ENCODE measurements at places on chromosomes 1 and 21.
A peak's percentile ranks its signal among the peaks of the same experiment; 100 is the strongest.

DNA sequence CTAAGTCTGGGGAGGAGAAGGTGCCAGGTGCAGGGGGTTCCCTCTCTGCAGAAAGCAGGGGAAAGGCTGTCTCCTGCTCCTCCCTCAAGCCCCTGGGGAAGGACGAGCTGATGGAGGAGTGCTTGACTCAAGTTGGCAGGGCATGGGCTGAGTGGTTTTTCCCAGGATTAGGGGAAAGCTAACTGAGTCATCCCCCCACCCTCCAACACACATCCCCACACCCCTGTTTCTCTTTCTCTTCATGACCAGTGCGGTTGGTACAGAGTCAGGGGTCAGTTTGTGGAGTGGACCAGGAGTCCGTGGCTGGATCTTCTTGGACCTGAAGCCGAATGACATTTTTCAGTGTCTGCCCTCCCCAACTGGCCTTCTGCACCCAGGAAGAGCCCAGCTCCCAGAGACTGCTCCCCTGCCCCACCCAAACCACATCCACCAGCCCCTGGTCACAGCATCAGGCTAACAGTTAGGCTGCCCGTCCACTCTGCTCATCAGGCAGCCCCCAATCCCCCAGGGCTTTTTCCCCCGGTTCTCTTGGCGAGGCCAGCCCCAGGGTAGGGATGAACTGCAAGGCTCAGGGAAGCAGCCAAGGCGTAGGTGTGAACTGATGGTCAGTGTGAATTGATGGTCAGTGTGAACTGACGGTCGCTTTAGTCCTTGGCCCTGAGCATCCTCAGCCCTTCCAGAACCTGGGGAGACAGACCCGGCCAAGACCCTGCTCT is 81.0 kb downstream of the PAX7 start:
- DNase-seq, result no peak

- DNase-seq, result no peak
Measured at GRCh38 chr1:154441241-154441888, 36.2 kb downstream of the IL6R start.

GRCh38 chr1:163195728-163196448 is 6.8 kb downstream of the RGS5 start:
- no peak for DNase-seq

DNA sequence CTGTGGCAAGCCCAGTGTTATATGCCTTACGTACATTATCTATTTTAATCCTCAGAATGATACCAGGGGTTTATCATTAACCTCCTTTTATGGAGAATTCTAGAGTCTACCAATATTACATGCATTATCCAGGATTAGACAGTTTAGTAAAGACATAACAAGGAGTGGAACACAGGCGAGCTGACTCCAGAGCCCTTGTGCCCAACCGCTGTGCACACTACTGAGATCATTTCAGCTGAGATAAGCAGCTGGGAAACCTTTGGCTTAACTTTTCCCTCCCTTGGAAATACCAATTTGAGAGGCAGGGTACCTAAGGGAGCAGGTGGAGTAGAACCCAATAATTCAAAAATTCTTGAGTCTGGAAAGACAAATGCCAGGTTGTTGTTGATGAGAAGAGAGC is 59.8 kb upstream of the ATP1B1 start:
- no peak for DNase-seq

DNA sequence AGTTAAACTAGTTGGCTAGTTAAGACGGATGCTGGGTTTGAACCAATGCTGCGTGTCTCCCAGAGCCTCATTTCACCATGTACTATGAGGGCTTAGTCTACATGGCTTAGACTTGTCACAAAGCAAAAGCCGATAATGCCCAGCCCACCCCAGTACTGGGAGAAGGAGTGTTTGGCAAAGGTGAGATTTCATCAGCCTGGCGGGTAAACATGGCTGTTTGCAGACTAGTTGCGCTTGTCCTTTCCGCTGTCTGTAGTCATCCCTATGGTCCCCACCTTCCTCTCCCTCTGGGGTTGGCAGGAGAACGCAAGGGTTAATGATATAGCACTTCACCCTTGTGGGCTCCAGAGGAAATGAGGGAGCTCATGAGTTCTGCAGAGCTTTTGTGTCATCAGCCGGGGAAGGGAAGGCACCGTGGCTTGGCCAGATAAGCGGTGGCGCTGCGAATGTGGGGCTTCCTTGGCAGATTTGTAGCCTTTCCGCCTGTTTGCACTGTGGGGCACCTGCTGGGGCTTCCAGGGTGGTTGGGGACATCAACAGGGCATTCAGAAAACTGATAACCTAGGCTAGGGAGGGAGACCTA is 29.2 kb downstream of the SOX13 start:
- DNase-seq, result no peak

DNA sequence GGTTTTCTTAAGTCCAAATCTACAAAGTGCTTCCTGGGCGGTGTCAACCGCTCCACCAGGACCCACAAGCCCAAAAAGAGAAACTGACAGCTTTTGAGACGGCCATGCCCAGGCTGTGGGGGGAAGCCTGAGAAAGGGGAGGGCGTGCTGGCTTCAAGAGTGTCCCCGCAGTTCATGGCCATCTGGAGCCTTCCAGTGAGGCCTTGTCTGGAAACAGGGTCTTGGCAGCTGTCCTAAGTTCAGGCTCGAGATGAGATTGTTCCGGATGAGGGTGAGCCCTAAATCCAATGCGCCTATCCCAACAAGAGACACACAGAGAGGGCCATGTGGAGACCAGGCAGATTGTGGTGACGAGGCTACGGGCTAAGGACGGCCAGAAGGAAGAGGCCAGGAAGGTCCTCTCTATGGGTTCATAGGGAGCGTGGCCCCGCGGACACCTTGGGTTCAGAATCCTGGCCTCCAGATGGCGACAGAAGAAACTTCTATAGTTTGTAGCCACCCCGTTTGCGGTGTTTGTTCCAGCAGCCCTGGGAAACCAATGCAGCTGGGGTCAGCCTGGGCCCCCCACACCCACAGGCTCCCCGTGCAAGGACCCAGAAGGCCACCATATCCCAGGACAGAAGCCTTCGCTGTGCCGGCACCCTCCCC is 70.2 kb downstream of the ARHGEF16 start:
- no peak for DNase-seq

DNA sequence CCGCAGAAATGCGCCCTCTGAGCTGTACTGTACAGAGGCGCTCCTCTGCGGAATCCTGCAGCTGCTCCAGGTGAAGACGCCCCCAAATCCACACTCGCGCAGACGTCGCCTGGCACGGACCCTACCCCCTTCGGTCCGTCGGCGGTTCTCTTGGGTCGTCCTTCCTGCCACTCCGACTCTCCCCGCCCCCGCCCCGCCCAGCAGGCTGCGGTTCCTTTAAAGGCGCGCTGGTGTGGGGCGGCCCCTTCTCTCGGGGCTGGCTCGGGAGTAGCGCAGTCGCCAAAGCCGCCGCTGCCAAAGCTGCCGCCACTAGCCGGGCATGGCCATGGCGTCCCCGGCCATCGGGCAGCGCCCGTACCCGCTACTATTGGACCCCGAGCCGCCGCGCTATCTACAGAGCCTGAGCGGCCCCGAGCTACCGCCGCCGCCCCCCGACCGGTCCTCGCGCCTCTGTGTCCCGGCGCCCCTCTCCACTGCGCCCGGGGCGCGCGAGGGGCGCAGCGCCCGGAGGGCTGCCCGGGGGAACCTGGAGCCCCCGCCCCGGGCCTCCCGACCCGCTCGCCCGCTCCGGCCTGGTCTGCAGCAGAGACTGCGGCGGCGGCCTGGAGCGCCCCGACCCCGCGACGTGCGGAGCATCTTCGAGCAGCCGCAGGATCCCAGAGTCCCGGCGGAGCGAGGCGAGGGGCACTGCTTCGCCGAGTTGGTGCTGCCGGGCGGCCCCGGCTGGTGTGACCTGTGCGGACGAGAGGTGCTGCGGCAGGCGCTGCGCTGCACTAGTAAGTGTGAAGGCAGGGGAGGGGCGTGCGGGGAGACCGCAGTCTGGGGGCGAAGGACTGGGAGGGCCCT is at the start of gene RASSF5:
Gene RASSF5, plus strand, starts transcription at position 248 of the 846 bp plus-strand sequence. Its CDS starts 72 bp downstream, at position 320.
- DNase-seq, result peak; percentile 90

DNA sequence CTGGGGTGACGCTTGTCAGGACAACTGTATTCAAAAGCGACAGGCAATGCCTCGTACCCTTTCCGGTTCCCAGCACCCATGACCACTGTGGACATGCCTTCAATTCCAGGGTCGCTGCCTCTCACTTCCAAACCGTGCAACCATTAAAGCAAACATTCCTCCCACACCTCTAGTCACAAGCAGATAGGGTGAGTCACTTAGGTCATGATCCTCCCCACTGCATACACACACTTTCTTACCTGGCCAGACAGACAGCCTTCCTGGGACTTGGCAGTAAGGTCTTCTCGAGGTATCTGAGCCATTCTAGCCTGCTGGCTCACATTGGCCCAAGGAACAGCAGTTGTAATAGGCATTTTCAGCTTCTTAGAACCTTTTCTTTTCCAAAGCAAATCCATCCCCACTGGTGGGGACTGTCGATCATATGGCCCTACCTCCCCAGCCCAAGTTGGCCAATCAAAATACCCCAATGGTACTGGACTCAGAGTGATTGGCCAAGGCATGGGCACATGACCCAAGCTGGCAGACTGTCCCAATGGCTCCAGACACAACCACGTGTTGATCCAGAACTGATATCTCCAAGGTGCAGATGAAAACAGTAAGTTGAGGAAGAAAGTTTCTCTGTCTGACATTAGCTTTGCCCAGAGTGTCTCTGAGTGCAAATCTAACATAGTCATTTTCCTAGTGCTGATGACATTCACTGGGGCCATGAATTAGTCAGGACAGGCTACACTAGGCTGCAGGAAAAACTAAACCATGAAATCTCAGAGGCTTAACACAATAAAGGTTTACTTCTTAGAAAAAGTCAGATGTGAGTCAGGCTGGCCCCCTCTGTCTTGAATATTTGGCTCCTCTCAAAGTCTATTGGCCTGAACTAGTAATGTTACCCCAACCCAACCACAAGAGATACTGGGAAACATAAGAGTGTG is 113.8 kb downstream of the RRAGC start:
- no peak for DNase-seq

DNA sequence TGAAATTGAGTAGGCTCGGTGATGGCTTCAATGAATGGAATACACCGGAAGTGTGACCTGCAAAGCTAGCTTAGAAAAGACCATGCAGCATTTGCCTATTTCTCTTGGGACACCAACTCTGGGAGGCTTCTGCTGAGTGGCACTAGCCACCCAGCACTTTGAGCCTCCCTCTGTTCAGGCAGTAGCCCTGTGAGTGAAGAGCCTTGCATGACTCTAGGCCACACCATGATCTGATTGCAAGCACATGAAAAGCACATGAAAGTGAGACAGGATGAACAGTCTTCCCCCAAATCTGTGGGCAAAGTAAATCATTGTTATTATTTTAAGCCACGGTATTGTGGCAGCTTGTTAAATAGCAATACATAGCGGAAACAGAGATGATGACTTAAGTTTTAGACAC is 2.8 kb downstream of the CD48 start:
- no peak for DNase-seq

DNA sequence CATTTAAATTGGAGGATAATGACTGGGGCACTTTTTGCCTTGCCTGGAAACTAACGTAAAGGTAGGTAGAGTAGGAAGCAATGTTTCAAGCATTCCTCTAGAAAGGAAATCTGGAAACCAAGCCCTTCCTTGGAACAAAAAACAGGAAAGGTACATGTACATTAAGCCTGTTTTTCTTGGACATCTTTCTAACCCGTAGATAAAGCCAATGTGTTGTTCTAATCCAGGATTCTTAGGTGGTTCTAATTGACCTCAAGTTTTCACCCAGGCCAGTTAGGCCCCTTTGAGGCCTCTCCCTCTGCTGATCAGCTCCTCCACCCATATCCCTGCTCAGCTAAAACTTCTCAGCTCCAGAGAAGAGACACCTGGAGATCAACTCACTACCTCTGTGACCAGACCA is 6.3 kb upstream of the DUSP23 start:
- no peak for DNase-seq

- no peak for DNase-seq
Measured at GRCh38 chr1:208221291-208221622, 22.9 kb downstream of the PLXNA2 start.

DNA sequence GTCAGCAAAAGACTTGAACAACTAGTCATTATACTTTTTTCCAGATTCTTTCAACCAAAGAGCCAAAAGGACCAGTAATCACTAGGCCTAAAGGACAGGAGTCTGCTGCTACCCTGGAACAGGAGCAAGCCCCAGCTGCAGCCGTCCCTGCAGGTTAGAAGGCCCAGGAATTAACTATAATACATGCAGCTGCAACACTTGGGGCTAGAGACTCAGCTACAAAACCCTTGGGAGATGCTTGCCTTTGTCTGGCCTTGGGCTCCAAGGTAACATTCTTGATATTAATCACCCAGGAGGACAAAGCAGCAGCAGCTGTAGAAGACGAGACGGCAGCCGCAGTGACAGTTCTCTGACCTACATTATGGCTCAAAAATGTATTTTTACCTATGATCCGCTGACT is 841.2 kb upstream of the ADGRL4 start:
- DNase-seq, result no peak

GRCh38 chr1:93758842-93759515 is 77.3 kb upstream of the BCAR3 start:
- no peak for DNase-seq

DNA sequence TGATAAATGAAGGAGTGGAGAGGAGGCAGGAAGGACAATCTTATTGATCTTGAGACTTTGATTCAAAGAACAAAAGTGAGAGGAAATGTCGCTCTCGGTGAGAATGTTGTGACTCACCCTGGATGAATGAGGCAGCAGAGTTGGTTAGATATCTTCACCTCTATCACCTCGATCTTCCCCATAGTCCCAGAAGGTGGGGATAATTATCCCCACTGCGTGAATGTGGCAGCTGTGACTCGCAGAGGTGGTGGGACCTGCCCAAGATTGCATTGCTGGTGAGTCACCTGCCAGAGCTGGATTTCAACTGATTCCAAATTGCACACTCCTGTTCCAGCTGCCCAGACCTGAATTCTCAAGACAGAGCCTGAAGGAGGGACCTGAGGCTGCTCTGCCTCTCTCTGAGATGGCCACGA is 105.0 kb downstream of the MATN1 start:
- DNase-seq, result no peak

DNA sequence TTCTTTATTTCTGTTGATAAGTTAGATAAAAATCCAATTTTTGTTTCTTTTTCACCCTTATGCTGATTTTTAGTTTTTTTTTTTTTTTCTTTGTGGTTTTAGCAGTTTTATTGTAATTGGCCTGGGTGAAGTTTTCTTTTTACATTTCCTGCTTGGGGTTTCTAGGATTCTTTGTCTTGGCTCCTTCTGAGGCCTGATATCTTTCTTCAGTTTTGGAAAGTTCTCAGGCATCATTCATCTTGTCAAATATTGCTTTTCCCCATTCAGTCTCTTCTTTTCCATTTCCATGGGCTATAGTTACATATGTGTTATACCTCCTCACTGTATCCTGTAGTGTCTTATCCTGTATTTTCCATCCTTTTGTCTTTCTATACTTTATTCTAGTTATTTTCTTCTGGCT is 28.5 kb downstream of the ST6GALNAC3 start:
- DNase-seq, result no peak

DNA sequence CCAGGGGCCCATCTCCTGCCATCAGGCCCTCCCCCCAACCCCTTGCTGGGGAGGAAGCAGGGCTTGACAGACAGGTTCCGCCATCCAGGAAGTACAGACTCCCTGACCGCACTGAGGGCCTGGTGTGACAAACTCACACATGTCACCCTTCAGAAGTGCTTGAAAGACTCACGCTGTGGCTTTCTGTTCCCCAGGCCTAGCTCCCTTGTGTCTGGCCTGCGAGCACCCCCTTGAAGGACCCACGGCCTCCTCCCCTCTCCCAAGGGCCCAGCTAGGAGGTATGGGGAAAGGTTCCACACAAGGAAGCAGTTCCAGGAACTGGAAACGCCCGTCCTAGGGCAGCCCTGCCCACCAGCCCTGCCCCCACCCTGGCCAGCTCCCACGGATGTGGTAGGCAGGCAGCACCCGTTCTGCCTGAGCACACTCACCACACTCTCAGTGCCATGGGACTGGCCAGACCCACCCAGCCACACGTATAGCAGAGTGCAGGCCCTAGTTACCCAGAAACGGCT is 26.7 kb downstream of the SLC2A1 start:
- DNase-seq, result no peak

GRCh38 chr1:109783436-109783835 is 19.7 kb upstream of the EPS8L3 start:
- peak; percentile 68 for DNase-seq
